Activated naive CD4-positive, alpha-beta T cell treated with anti-CD3 and anti-CD28 coated beads, Interleukin-2, amount 50 U/mL, for 72 hours (primary cell): ENCODE measurements at places on chromosomes 12 and 14.
A peak's percentile ranks its signal among the peaks of the same experiment; 100 is the strongest.

DNA sequence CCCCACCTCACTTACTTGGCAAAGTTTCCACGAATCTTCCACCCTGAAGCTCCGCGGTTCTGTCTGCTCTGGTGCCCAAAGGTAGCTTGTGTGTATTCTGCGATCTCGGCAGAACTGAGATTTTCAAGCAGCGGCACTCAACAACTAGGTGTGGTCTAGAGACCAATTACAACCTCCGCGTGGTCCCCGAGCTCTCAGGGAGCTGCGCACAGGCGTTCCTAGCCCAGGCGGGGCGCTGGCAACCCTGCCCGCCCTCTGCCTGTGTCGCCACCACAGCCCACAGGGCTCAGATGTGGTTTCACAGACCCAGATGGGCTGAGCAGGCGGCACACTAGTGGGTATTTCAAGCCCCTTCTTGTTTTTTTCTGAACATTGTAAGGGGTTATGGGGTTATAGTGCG, 1.5 kb upstream of the DIABLO start:
- DNase-seq: no peak

DNA sequence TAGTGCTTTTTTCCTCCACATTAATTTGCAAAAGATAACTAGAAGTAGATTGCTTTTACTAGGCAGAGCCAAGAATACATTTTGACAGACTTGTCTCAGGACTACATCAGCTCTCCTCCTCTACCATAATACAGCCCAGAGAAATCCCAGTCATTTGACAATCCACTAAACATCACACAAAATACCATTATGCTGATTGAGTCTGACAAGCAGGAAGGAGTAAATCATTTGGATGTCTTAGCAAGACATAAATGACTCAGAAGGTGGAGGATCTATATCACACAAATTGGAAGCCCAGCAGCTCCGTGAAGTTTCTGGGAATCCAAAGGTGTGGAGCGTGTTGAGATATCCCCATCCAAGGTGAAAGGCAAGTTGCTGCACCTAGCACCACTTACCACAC, 75.4 kb upstream of the FKBP4 start:
- DNase-seq: no peak

DNA sequence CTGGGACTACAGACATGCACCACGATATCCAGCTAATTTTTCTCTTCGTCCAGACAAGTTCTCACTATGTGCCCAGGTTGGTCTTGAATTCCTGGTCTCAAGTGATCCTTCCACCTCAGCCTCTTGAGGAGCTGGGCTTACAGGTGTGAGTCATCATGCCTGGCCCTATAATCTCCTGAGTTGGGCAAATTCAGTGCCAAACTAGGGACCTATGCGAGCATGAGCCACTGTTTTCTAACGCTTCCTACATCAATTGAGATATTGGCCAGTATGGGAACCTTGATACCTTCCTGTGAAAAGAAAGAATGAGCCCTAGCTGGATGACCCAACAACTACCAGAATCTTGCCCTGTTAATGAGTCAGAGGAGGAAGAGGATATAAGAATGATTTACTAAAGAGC, 585.2 kb downstream of the C12orf50 start:
- DNase-seq: no peak

DNA sequence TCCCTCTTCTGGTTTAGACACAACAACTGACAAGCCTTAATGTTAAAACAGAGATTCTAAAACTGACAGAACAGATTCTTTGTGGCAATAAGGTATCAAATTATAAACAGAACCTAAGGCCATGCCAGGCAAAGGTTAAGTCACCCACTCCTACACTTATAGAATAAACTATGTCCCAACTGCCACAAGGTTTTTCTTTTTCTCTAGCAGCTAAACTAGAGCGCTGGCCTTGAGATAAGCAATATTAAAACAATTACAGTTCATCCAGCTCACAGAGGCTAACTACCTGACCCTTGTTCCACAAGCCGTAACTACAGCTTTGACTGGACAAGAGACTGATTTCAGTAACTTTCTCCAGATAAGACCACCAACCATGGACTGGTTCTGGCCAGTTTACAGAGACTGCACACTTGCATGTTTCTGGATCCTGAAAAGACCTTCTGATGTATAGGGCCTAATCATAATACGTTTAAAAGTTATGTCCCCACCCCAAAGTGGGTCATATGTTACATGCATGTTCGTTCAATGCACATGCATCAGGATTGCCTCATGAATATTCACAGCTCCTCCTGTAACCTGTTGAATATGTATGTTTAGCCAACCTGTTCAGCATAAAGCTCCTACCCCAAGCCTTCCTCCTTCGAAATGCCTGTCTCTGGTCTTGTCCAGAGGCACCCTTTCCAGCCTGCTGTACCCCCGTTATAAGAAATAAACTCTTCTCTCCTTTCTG, 61.9 kb upstream of the VASH1 start:
- DNase-seq: no peak

GRCh38 chr12:21580748-21581516, 23.7 kb downstream of the GYS2 start:
- DNase-seq: no peak

DNA sequence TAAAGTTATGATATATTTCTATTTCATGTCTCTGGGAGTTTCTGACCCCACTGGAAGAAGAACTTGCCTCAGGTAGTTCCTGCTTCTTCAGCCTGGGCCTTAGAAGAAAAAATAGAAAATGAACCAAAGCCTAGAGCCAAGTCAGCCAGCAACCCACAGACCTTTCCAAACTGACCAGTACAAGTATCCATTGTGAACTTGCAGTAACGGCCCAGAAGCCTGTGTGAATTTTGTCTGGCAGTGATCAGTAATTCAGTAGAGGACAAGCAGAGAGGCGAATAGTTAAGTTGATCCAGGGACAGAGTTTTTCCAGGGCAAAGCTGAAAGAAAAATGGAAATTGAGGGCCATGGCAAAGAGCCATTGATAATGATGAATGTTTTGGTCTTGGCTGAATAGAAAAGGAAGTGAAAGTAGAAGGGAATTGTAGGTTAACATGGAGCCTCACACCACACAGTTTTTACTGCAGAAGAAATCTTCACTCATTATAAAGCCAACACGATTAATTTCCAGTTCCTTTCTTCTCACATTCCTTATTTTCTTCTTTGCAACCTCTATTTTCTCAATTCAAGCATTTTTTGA, 311.8 kb downstream of the BTG1 start:
- no peak for DNase-seq

- no peak for DNase-seq
Observed at GRCh38 chr12:106033161-106033675, 105.5 kb downstream of the NUAK1 start.

GRCh38 chr12:122203301-122204166, at the start of gene B3GNT4:
Gene B3GNT4, plus strand, starts transcription at chr12:122203709. Its CDS starts 910 bp downstream, at chr12:122204619.
- DNase-seq: no peak

- DNase-seq: peak; percentile 33
Observed at GRCh38 chr14:55430024-55430690, 10.3 kb downstream of the TBPL2 start.

- DNase-seq: no peak
Observed at GRCh38 chr14:59844186-59844812, 26.3 kb downstream of the RTN1 start.

DNA sequence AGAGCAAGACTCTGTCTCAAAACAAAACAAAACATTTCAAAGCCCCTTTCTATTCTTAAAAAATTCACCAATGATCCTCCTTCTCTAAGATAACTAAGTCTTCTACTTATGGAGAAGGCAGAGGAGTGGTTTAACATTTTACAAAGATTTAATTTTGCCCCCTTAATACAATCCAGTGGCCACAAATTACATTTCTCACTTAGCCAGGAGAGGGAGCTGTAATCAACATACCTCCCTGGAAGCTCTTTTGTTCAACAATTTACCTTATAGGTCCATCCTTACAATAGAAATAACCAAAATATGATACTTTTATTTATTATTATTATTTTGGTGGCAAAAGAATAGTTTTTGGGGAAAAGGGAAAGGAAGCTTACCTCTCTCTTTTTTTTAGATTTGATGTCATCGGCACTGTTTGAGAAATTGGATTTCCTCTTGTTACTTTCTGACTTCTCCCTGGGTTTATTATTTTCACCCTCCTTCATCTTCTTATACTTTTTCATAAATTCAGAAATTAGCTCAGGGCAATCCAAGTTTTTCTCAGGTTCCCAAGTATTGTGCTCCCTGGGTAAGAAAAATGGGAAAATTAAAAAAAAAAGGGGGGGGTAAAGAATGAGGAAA, 28.1 kb downstream of the CBX5 start:
- no peak for DNase-seq

DNA sequence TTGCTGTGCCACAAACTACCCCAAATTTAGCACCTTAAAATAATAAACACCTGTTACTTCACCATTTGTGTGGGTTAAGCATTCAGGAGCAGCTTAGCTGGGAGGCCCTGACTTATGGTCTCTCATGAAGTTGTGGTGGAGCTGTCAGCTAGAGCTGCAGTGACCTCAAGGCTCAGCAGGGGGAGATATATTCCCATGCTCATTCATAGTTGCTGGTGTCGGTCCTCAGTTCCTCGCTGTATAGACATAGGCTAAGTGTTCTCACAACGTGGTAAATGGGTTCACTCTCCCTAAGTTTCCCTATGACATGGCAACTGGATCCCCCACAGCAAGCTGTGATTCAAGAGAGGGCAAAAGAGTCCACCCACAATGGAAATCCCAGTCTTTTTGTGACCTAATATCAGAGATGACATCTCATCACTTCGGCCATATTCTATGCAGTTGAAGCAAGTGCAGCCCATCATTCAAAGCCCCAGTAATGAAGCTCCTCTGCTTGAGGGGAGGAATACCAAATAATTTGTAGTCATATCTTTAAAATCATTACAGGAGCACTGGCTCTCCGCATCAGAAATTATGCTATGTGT, 41.1 kb downstream of the PRB3 start:
- peak; percentile 30 for DNase-seq

GRCh38 chr12:58922849-58923248, 2.5 kb upstream of the LRIG3 start:
- DNase-seq: no peak

GRCh38 chr12:20140751-20141150, 227.6 kb upstream of the PDE3A start:
- no peak for DNase-seq

- no peak for DNase-seq
Observed at GRCh38 chr14:75699331-75699730, 38.3 kb downstream of the TTLL5 start.

- no peak for DNase-seq
Observed at GRCh38 chr12:4141348-4142270, 132.0 kb upstream of the CCND2 start.

- no peak for DNase-seq
Observed at GRCh38 chr14:93320489-93320888, 12.3 kb downstream of the BTBD7 start.

GRCh38 chr12:24954261-24954660, 5.4 kb upstream of the BCAT1 start:
- no peak for DNase-seq

GRCh38 chr12:47343684-47344567, 264.2 kb upstream of the AMIGO2 start:
- no peak for DNase-seq

DNA sequence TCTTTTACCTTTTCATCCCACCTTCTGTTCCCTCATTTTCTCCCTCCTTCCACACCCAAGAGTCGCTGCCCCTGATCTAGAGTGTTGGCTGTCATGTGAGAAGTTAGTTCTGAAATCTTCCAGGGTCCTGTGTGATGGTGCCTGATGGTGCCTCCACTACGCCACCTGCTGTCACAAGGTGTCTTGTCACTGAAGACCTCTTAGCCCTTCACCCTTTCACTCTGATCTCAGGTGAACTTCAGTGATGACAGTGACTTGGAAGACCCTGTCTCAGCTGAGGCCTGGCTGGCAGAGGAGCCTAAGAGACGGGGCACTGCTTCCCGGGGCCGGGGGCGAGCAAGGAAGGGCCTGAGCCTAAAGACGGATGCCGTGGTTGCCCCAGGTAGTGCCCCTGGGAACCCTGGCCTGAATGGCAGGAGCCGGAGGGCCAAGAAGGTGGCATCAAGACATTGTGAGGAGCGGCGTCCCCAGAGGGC, 7.6 kb upstream of the PFDN5 start:
- DNase-seq: no peak

GRCh38 chr12:120116441-120116791, at the start of gene RAB35:
Gene RAB35, minus strand, starts transcription at chr12:120116753. Its CDS starts 103 bp downstream, at chr12:120116650.
- no peak for DNase-seq

DNA sequence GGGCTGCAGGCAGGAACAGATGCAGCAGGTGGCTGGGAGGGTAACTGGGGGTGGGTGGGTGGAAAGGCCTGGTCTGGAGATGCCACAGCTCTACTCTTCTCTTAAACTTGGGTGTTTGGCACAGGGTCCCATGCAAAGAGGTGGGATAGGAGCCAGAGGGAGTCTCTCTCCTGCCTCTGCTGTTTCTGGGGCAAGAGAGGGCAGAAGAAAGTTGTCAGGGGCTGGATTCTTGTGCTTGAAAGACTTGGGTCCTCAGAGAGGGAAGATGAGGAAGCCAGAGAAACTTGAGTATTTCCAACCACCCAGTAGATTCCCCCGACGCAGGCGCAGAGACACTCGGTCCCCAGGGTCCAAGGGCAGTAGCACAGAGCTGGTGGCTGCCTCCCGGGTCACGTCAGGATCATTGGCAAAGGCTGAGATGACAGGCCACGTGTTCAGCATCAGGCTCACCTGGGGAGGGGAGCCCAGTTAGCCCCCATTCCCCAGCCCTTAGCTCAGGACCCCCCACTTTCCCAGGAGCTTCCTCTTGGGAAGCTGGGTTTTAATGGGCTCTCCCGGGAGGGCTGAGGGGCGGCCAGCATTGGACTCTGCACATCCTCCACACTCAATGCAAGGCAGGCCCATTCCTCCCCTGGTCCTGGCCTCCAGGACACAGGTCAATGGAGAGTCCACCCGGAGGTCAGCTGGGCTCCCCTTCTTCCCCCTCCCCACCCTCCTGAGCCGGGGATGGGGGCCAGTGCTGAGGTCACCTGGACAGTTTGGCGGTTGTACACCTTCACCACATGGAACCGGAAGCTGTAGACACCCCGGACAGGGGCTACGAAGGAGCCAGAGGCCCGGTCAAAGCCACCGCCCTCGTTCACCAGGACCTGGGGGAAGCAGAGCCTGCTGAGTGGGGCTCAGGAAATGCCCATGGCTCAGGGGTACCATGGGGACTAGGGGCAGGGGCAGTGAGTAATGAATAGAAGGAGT, 1.6 kb downstream of the CBLN3 start:
- no peak for DNase-seq

DNA sequence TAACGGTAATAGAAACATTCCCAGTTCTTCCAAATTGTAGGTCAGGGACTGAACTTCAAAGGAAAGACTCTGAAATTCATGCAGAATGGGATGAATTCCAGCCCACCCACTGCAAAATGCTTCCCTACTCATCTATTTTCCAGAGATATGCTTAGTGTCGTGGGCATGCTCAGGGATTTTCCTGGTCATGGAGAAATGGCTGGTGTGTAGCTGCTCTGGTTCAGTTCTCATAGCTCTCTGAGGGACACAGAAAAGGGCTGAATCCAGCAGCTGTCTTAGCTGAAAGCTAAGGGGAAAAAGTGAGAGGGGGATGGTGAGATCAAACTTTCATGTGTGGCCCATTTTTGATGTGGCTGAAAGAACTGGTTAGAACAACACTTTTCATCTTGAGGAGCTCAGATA, 72.9 kb upstream of the KRAS start:
- peak; percentile 20 for DNase-seq

DNA sequence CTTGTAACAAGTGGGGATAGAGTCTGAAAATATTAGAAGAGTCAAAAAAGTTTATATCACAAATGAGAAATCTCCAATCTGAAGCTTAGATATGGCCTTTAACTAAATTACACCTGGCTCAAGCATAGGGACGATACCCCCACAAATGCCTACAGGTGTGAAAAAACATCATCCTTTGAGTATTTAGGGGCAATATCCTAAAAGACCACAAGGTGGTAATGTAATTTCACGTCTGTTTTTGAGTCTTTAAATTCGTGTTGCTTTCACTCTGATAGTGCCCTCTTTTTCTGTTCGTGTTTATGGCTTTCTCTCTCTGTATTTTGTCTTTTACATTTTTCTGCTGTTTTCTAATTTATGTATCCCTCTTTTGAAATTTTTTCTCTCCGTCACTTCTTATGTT, 84.3 kb downstream of the ETNK1 start:
- DNase-seq: no peak
